ENCODE measurements at places on chromosomes 11 and 22.
A peak's percentile ranks its signal among the peaks of the same experiment; 100 is the strongest.

- DNase-seq, result no peak
Measured at GRCh38 chr22:50218996-50219727, 18.4 kb downstream of the SELENOO start.

- no peak for DNase-seq
Measured at GRCh38 chr11:127110542-127110941, 110.0 kb upstream of the KIRREL3 start.

DNA sequence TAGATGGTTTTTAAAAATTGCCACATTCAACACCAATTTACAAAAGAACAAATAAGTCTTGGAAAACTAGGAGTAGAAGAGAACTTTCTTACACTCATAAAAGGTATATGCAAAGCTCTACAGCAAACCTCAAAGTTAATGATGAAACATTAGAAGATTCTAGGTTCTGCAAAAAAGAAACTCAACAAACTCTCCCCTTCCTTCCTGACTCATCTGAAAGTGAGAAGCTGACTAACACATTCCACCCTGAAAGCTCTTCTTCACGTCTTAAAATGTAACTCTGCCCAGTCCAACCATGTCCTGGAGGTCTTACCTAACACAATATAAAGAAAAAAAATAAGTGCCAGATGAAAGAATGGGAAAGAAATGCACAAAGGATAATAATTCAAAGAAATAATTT lies 218.9 kb upstream of the ISX start:
- DNase-seq, result no peak

DNA sequence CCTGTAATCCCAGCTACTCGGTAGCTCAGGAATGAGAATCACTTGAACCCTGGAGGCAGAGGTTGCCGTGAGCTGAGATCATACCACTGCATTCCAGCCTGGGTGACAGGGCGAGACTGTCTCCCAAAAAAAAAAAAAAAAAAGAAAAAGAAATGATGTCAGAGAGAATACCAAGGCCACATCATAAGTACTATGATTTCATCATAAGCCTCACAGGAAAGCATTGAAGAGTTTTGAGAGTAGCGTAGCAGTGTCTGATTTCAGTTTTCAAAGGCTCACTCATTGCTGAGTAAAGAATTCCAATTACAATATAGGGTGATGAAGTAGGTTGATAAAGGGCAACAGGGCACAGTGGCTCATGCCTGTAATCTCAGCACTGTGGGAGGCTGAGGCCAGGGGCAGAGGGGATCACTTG lies 88.8 kb downstream of the MRTFA start:
- DNase-seq, result no peak

- no peak for DNase-seq
Measured at GRCh38 chr11:10049756-10050155, 244.3 kb downstream of the SBF2 start.

DNA sequence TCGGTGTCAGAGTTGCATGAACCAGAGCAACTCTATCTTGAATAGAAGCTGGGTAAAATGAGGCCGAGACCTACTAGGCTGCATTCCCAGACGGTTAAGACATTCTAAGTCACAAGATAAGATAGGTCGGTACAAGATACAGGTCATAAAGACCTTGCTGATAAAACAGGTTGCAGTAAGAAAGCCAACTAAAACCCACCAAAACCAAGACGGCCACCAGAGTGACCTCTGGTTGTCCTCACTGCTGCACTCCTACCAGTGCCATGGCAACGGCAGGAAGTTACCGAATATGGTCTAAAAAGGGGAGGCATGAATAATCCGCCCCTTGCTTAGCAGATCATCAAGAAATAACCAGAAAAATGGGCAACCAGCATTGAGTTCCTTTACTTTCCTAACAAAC lies 2.4 kb upstream of the KAT5 start:
- no peak for DNase-seq

DNA sequence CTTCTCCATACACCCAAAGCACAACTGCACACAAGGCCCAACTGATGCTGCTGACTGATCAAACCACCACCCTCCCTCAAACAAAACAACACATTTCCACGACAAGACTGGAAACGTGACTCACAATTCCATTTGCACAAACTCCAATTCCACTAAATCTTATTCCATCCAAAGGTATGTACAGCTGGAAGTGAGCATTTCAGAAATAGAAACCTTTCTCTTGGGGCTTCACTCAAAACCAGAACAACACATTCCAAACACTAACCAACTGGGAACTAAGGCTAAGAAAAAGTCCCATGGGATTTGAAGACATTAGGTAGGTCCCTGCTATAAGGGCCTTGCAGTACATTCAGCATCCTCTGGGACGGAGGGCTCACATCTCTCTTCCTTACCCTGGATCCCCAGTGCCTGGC lies 19.6 kb downstream of the MORC2 start:
- no peak for DNase-seq

DNA sequence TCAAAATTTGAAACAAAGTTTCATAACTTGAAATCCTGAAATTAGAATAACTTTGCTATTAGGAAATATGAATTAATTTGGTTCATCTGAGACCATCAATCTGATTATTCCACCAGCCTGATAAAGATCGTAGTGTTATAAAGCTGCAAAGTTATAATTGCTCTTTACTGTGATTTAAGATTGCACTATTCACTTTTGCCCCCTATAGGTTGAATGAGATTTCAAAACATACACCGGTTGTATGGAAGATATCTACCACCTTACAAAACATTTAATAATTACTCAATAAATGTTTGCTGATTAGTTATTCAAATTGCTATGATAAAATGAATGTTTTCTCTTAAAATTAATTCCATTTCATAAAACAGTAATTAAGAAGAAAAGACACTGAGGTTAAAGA lies 26.1 kb downstream of the APIP start:
- DNase-seq, result no peak

DNA sequence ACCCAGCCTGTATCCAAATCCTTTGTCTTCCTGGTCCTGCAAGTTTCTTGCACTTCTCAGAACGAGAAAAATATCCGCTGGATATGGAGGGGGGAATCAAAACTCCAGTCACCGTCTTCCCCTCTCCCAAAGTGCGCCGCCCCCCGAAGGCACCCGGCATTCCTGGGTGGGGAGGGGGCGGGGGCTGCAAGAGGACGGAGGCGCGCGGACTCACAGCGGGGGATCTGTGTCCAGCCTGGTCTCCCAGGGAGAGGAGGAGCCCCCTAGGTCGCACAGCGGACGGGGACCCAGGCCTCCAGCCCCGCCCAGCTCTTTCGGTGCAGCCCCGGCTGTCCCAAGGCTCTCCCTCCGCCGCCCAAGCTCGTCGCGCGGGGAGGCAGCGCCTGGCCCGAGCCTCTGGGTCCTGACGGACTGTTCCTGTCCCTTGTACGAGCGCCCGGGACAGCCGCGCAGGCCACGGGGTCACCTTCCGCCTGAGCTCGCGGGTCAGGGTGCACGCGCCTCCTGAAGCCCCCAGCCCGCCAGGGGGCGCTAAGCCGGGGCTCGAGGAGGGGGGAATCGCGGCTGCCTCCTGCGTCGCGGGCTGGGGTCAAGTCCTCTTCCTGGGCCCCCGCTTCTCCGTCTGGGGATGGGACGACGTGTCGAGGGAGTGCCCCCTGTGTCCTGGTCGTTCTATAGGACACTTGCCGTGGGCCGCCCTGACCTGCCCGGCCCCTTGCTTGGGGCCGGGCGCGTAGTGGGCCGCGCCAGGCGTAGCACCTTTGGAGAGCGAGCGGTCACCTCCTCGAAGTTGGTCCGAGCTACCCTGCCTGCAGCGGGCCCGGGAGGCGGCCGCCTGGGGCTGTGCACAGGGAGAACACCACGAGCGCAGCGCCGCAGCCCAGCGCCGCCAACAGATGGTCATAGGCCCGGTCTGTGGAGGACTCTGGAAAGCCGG lies 2.4 kb upstream of the WNT11 start:
- peak; percentile 27 for DNase-seq

DNA sequence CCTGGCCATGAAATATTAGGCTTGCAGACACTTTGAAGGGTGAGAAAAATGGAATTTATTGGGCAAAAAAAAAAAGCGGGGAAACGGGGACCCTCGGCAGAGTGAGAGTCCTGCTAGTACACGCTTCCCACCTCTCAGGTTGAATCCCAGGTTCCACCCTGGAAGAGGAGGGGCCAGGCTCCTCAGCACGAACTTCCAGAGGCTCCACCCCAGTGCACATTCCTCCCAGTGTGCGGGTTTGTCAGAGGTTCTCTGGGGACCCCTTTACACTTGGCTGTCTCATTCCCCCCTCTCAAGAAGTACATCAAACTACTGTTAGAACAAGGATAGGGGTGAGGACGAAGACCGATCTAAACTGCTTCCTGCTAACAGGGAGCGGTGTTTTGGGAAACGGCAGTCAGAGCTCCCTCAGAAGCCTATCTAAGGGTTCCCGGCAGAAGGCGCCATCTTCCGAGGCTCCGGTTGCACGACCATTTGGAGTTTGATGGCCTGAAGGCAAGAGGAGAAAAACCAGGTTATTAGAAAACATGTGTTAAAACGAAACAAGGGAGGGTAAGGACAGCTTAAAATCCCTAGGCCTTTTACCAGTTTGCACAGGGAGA lies 27.5 kb downstream of the FOLR3 start:
- DNase-seq, result no peak

DNA sequence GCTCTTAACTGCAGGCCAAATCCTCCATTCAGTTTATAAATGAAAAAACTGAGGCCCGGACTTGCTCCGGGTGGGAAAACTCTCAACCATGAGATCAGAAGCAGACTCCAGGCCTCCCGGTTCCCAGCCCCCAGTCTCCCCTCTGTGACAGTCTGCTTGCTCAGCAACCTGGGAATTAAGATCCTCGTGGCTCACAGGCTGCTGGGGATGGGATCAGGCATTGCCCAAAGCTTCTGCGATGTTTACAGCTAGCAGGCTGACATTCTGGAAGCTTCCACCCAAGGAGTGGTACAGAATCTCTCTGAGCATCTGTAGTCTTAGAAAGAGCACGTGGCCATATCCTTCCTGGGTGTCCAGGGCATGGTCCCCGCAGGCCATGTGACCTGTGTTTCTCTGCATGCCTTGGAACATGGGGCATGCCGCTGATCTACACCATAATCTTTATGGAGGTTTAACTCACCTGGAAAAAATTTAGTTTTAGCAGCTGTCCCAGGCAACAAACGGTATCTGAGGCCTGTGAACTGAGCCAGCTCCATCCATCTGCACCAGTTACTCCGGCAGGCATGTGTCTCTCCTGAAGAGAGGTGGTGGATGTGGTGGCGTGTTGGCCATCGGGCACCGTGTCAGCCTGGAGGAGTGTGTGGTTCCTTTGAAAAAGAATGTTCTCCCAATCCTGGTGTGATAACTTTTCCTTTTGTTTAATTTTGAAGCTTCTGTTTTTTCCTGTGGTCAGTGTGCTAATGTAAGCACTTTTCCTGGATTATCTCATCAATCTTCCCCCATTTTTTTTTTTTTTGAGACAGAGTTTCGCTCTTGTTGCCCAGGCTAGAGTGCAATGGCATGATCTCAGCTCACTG lies 7.9 kb downstream of the FBLN1 start:
- DNase-seq, result no peak

DNA sequence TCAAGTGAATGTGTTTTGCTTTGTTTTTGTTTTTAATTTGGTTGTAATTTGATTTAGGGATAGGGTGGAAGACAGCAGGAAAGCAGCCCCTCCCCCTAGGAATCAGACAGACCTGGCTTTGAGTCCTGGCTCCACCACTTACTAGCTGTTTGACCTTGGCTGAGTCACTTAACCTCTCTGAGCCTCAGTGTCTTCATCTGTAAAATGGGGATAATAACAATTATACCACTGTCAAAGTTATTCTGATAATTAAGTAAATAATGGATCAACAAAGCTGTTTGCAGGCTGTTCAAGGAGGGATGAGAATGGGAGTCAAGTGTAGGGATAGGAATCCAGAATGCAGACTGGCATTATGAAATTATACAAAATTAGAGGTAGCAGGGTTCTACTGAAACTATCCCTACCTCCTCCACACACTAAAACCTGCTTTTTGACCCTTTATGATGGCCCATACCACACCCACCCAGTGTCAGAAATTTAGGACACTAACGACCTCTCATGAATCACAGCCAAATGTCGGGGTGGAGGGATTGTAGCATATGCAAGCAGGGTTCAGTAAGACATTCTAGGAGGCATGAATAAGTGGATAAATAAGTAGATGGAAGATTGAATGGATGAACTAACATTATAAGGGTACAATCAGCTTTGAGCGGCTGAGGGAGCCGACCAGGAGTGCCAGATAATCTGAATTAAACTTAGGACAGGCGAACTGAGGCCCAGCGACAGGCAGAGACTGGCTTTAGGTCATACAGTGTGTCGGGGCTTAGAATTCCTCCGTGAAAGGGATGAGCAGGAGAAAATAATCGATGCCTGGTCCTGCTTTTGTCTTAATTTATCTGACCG lies 974 bp downstream of the ANAPC15 start:
- DNase-seq, result no peak

DNA sequence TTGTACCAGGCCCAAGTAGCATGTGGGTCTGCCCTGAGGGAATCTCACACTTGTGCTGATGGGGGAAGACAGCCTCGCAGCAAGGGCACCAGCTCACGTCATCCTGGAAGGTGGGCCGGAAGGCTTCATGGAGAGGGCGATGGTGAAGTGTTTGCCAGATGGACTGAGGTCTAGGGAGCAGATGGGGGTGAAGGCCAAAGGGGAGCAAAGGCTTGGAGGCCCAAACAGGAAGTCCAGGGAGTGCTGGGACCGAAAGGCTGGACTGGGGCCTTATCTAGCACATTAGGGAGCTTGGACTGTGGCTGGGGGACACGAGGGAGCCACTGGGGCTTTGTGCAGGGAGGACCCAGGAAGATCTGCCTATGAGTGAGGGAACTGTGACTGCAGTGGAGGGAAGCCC lies 1.2 kb upstream of the TNFRSF13C start:
- no peak for DNase-seq

- no peak for DNase-seq
Measured at GRCh38 chr11:120062561-120062930, 75.4 kb downstream of the TRIM29 start.

DNA sequence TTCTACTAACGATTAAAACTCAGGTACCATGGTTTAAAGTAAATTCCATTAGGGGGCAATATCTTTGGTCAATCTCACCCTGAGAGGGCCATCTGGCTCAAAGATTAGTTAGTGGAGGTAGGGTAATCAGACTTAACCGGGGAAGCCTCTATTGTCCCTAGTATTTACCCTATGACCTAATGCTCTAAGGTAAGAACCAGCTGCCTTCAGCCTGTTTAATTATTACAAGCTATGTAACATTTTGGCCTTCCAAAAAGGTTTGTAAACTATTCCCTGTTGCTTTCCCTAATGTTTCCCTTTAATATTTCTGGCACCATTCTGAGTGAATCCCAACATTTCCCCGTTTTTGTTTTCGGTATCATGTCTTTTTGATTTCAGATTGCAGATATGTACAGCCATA lies 15.1 kb upstream of the GLYATL1 start:
- no peak for DNase-seq

- DNase-seq, result no peak
Measured at GRCh38 chr11:31870609-31871309, 59.6 kb upstream of the PAX6 start.

GRCh38 chr11:86443415-86443814 lies 68.7 kb downstream of the CCDC81 start:
- DNase-seq, result no peak

- no peak for DNase-seq
Measured at GRCh38 chr11:75184757-75185425, 34.0 kb downstream of the SLCO2B1 start.
